ENCODE measurements at places on chromosomes 3 and 15. TPM values are rescaled to one million over a fixed set of nuclear protein-coding genes. Genes with fewer than 3 reads are reported as not detected.

DNA sequence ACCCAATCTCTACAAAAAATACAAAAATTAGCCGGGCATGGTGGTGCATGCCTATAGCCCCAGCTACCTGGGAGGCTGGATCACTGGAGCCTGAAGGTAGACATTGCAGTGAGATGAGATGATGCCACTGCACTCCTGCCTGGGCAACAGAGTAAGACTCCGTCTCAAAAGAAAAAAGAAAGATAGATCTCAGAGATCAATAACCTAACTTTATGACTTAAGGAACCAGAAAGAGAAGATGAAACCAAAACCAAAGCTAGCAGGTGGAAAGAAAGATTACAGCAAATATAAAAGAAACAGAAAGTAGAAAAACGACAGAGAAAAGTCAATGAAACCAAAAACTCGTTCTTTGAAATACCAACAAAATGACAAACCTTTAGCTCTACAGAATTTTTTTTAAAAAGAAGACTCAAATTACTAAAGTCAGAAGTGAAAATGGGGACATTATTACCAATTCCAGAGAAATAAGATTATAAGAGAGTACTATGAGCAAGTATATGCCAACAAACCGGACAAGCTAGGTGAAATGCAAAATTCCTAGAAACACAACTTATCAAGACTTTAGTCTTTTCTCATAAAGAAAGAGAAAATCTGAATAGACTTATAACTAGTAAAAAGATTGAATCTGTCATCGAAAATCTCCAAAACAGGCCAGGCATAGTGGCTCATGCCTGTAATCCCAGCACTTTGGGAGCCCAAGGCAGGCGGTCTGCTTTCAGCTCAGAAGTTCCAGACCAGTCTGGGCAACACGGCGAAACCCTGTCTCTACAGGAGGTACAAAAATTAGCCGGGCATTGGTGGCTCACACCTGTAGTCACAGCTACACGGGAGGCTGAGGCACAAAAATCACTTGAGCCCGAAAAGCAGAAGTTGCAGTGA, 35.0 kb downstream of the ACAP2 start:
- no peak for DNase-seq

DNA sequence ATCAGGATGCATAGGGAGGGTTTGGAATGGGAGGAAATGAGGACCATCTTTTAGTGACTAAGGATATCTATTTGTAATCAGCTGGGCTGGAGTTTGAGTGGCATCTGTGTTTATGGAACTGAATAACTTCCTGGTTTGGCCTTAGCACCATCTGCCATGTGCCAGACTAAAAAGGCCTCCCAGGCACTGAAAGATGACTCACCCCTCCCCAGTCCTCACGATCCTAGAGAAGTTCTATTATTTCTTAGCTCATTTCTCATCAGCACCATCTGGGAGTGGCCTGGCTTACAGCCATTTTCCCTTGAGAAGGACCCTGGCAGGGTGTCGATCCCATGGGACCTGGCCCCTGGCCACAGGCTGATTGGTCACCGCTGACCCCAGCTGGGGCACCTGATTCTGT, 23.9 kb upstream of the CTXND1 start:
- DNase-seq, result peak; percentile 80

The SLC9C1 gene
- total RNA-seq, result not detected

DNA sequence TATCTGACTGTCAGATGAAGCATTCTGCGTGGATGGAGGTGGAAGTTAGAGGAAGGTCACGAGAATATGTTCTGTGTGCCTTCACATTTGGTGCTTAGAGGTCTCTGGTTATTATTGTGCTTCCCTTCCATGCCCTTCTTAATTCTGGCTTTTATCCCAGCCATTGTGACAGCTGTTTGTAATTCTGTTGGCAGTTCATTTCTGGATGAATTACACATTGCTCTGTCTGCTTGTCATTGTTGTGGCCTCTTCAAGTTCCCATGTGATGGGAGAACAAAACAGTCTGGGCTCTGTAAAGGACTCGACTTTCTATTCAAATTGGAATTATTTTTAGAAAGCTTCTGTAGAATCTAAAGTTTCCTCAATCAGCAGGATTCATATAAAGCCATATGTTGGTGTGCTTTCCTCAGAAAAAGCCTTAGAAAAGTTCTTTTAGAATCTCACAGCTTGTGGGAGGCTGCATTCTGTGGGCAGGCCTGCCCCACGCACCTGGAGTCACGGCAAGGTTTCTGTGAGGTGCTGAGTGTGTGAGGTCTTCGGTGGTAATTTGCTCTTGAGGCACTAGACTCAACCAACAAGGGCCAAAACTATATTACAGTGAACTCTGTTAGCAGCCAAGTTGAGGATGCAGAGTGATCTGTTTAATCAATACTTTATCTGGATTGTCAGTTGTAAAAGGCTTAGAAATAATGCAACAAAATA, 397.4 kb upstream of the AZI2 start:
- peak; percentile 25 for DNase-seq

GRCh38 chr3:127171721-127172120, 21.2 kb upstream of the PRR23E start:
- no peak for DNase-seq

The GOLGA6L7 gene
- not detected for total RNA-seq

The LMAN1L gene
- not detected for total RNA-seq

GRCh38 chr3:29348316-29348715, 67.4 kb downstream of the RBMS3 start:
- no peak for DNase-seq

DNA sequence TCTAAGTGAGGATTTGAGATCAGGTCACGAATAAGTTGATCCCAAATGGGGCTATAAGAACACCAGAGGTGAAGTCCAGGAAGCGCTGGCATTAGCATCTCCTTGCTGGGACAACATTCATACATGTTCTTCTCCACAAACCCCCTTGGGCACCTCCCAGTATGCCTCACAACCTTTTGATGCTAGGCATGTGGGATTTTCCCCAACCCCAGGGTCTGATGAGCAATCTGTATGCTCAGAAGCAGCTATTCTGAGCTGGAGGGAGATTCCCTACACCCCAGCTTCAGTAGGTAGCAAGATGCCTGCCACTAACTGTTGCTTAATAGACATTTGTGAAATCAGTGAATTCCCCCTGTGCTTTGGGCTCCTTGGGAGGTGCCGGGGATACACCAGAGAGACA, 32.2 kb downstream of the SLC6A11 start:
- DNase-seq, result peak; percentile 1

GRCh38 chr3:132867956-132868355, 145.7 kb upstream of the NPHP3 start:
- peak; percentile 71 for DNase-seq

GRCh38 chr3:160665784-160666526, 11.0 kb upstream of the ARL14 start:
- peak; percentile 99 for DNase-seq

GRCh38 chr3:158085931-158086330, 20.3 kb downstream of the SHOX2 start:
- no peak for DNase-seq

- peak; percentile 67 for DNase-seq
Observed at GRCh38 chr15:68399096-68400065, 32.6 kb downstream of the ITGA11 start.

GRCh38 chr15:57866149-57866736, 159.7 kb downstream of the POLR2M start:
- DNase-seq, result peak; percentile 62

GRCh38 chr15:89822951-89823711, 8.5 kb upstream of the ANPEP start:
- peak; percentile 80 for DNase-seq

- DNase-seq, result no peak
Observed at GRCh38 chr15:83018436-83018835, 7.0 kb upstream of the C15orf40 start.

DNA sequence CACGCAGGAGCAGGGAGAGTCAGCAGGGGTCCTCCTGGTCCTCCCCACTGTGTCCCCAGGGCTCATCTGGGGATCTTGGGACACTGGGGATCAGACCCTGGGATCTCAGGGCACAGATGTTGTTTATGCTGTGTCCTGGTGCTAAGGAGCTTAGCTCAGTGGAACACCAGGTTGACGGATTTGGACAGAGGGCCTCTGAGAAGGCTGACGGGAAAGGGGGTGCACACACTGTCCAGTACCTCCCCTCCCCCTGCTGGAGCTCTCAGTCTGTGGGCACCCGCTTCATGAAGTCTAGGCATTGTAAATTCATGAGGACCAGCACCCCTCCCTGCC, 21.9 kb upstream of the SEMA3F start:
- DNase-seq, result no peak

DNA sequence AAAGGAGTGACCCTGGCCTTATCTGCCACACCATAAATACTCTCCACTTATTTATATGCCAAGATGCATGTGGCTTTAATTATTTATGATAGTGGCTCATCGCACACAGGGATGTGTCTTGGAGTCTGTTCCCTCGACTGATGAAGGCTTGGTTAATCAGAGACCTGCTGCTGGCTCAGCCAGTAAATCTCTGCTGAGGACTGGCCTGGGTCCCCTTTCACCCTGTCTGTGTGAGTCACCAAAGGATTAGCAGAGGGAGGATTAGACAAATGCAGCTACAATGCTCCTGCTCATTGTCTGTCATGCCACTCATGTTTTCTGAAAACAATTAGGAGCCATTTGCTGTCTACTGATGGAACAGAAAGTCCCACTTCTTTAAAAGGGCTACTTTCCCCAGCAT, 226.8 kb downstream of the NTRK3 start:
- peak; percentile 69 for DNase-seq
